ENCODE measurements at places on chromosomes 11 and 22. TPM values are rescaled to one million over a fixed set of nuclear protein-coding genes. Genes with fewer than 3 reads are reported as not detected.

GRAMD1B gene
- total RNA-seq: not detected

DNA sequence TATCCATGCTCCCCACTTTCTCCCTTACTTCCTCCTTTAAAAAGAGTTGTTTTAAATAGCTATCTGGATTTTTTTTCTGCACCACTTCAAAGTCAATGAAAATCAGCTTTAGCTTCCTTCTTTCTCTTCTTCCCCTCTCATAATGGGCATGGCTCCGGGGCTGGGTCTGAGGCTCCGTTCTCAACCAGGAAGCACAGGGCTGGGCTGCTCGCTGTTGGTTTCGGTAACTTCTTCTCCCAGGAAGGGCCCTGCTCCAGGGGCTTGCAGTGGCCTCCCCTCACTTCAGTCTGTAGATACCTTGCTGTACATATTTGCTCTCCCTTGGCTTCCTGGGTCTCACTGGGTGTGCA is 23.8 kb downstream of the MICAL2 start:
- DNase-seq: no peak

- DNase-seq: peak; percentile 53
These were observed 1.4 kb downstream of the TMEM80 start for GRCh38 chr11:696955-697491.

DNA sequence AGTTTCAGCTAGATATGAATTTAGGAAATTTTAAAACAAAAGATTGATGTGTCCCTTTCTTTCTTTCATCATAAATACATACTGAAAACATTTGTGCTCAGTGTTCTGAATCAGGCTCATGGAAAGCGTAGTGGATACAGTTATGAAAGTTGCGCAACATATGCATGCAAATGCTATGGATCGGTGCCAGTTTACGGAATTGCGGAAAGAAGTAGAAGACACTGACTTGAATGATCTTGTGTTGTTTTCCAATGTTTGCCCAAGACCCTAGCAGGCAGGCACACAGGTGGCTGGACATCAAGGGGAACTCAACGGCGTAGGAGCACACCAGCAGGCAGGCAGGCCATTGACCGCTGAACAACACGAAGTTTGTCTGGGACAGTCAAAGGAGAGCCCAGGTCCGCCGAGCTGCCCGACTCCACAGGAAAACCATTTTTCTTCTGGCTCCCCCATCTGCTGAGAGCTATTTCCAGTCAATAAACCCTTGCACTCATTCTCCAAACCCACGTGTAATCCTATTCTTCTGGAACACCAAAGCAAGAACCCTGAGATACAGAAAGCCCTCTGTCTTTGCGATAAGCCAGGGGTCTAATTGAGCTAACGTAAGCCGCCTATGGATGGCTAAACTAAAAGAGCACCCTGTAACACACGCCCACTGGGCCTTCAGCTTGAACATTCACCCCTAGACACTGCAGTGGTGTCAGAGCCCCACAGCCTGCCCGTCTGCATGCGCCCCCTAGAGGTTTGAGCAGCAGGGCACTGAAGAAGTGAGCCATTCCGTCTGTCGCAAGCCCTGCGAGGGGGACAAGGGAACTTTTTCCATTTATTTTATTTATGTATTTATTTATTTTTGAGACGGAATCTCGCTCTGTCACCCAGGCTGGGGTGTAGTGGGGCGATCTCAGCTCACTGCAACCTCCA is 7.4 kb upstream of the BIRC3 start:
- no peak for DNase-seq

GRCh38 chr11:97908354-97908753 is 1112.4 kb upstream of the CNTN5 start:
- DNase-seq: no peak

- peak; percentile 26 for DNase-seq
These were observed 13.3 kb downstream of the MPST start for GRCh38 chr22:37032535-37033460.

DNA sequence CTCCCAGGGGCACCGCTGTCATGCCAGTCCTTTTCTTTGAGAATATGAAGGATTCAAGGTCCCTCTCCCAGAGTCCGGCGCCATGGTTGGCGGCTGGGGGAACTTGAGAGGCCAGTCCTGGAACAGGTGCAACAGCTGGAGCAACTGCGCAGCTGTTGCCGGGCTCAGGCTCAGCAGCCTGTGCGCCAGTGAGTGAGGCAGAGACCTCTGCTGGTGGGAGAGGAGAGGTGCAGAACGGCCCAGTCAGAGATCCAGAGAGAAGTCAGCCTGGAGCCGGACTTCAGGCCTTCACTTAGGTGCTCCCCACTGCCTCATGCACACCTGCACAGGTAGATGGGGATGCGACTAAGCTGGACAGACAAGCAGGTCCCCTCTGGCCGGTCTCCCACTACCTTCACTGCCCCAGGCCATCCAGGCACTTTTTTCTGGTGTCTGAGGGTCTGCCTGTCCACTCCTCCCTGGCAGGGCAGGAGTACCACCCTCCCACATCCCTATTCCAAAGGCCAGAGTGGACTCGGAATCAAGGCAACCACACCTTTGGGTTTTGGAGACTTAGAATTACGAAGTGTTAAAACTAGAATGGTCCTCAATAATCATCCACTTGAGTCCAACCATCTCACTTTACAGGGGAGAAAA is 4.6 kb downstream of the CHRDL2 start:
- DNase-seq: peak; percentile 67

- DNase-seq: no peak
These were observed 4.5 kb downstream of the CNTF start for GRCh38 chr11:58626934-58627483.

DNA sequence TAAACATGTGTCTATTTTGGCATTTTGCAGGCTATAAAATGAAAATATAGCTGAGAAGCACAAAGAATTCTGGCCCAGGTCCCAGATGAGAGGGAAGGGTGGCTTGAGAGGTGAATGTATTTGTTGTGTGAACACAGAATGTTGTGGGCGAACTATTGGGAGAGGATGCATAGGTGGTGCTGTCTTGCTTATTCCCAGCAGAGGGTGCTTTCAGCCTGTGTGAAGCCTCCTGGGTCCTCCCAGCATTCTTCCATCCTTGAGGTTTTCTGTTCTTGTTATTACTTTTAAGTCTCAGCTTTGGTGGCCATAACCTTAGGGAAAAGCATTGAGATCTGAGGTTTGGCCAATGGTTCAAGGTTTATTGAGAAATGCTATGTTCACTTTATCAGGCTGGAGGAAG is 108.7 kb upstream of the SNX19 start:
- DNase-seq: no peak

DNA sequence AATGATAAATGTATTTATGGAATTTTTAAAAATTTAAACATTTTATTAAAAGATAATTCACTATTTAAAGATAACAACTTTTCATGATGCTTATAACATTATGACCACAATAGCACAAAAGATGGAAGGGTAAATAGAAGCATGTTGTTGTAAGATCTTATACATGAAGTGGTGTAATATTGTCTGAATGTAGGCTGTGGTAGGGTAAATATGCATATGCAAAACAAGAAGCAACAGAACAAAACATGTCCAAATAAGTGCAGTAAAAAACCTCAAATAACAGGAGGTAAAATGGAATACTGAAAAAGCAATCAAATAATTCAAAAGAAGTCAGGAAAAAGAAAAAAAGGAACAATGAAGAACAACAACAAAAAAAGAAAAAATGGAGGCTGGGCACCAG is 56.0 kb downstream of the ADM start:
- DNase-seq: no peak

DNA sequence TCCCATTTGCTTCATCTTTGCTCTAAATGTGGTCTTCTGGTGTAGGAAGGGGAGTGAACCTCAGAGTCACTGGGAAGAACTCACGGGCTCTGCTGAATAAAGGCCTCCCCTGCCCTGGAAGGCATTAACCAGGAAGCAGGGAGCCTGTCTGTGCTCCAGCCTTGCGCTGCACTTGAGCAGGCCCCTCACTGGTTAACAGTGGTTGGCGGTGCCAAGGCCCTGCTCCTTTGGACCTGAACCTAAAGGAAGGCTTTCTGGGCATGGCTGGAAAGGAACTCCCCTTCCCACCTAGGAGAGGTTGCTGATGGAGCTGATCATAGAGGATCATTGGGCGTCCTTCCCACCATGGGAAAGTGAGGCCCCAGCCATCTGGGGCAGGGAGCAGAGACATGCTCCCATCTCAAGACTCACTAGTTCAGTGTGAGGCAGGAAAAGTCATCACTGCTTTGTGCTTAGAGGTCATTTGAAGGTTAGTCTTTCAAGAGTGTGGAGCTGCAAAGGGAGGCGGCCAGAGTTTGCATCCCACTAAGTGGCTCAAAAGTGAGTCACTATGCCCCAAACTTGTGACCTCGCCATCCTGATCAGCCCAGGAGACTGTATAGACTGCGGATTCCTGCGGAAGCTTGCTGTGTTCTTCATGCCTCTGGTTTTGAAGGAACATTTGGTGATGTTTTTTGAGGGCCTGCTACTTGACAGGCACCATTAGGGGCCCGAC is 50.4 kb downstream of the DBX1 start:
- no peak for DNase-seq

GAL gene
- not detected for total RNA-seq

DNA sequence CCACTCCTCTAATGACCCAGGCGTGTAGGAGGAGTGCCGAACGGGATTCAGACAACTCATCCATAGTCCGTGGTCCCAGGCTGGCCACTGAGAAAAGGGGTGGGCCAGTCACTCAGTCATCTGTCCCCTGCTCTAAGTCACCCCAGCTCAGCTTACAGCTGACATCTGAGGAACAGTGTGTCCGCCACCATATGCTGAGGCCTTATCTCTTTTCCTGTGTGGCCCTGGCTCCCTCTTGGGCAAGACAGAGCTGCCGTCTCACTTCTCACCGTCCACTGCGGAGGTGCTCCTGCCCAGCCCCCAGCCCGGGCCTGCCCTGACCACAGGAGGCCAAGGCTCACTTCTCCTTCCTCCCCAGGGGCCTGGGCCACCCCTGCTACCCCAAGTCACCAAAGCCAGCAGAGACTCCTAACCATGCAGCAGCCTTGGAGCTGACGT is 6.8 kb downstream of the CCDC86 start:
- DNase-seq: no peak

FBLN1 gene
- total RNA-seq: 91.9 TPM

ACER3 gene
- 56.2 TPM for total RNA-seq

DNA sequence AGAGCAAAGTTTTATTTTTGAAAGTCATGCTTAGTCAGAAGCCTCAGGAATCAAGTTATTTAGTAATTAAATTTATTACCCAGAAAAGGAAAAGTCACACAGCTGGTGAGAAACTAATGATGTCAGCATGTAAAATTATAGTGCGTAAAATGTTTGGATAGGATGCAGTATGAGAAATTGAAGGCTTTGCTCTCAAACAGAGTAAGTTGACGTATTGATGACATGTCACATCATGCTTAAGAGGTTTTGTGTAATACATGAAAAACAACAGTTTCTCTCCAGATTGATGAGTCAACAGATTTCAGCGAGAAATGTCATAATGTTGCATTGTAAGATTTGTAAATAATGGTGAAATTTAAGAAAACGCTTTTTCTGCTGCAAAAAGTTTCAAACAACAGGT is 769.8 kb downstream of the METTL15 start:
- no peak for DNase-seq

- DNase-seq: no peak
These were observed 132.9 kb upstream of the BLID start for GRCh38 chr11:122248939-122249338.

GRCh38 chr11:68206211-68206610 is 6.9 kb downstream of the KMT5B start:
- no peak for DNase-seq

DNA sequence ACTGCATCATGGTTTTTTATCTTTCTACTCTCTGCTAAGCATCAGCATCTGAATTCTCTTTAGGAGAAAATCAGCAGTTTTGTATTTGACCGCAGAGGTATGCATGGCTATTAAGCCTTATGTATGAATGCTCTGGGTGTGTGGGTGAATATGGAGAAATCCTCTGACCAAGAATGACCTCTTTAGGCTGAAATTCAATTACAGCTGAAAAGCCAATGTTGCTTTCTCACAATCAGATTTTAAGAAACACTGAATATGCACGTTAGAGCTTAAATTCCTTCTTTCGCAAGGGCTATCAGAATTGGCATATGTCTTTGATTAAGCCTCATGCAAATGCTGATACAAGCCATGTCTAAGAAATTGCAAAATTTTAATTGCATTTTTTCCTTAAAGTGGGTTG is 43.2 kb downstream of the ARHGAP42 start:
- no peak for DNase-seq

DNA sequence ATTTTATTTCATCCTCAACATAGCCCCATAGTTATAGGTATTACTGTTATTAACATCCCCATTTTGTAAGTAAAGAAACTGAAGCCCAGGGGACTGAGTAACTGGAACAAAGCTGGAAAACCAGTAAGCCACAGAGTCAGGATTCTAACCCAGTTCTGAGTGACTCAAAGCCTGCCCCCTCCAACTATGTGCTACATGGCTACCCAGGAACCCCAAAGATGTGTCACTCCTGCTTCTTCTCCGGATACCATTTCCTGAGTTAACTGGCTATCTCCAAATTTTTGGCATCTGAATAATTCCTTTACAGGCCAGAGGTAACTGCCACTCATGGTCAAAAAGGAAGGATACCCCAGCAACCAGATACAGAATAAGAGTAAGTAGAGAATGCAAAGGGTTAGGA is 43.6 kb downstream of the TENM4 start:
- DNase-seq: no peak

PICK1 gene
- total RNA-seq: 21.7 TPM

DNA sequence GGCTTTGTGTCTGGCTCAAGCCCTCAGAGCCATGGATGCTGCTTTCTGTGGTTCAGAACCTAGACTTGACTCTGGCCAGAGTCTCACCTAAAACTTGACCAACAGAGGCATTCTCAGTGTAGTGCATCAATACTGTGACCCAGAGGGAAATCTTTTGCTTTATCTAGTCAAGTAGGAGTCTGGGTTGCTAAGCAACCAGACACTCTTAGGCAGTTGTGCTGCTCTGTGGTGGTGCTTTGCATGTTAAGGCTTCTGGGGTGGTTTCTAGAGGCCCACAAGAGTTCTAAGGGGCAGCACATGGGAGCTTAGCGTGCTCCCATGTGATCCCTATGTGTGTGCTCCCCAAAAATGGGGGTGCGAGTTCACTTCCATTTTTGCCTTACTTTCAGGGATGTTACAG is 224.6 kb upstream of the PLET1 start:
- no peak for DNase-seq

GRCh38 chr11:93123351-93123898 is 74.4 kb downstream of the SLC36A4 start:
- DNase-seq: peak; percentile 11

NAALAD2 gene
- total RNA-seq: not detected
